Skin of body (tissue), 3 donors: ENCODE measurements at places on chromosomes 12 and 14. TPM values are rescaled to one million over a fixed set of nuclear protein-coding genes. Genes with fewer than 3 reads are reported as not detected.

DNA sequence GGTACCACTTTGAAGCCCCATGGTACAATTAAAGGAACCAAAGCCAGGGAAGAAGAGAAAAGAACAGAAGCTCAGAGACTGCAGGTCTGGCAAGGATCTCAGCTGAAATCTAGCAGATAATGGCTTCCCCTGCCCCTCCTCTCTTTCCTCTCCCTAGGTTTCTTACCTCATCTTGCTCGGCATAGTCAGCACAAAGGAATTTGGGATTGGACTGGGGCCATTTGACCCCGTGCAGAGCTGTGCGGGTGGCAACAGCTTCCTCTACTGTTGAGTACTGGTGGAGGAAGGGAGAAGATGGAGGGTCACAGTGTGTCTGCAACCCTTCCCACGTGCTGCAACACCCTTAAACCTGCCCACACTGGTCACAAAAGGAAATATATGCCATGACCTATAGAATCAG, 4.7 kb upstream of the CDH24 start:
- DNase-seq: no peak

- DNase-seq: no peak
Observed at GRCh38 chr14:34912182-34912581, 37.0 kb upstream of the BAZ1A start.

- no peak for DNase-seq
Observed at GRCh38 chr12:531951-532585, 72.3 kb downstream of the B4GALNT3 start.

CCDC198 gene
- not detected for total RNA-seq

KRT85 gene
- total RNA-seq: 98.6 TPM
